Stimulated activated CD4-positive, alpha-beta T cell treated with anti-CD3 and anti-CD28 coated beads, TNF-alpha, amount 100 ng/mL, for 1 hour (primary cell): ENCODE measurements at places on chromosomes 16 and 17.
A peak's percentile ranks its signal among the peaks of the same experiment; 100 is the strongest.

- DNase-seq: no peak
Observed at GRCh38 chr16:66109677-66110076, 256.8 kb upstream of the CDH5 start.

GRCh38 chr16:64437706-64438324 is 684.0 kb downstream of the CDH11 start:
- DNase-seq: no peak

GRCh38 chr17:13540546-13540945 is 61.2 kb downstream of the HS3ST3A1 start:
- DNase-seq: no peak

- DNase-seq: no peak
Observed at GRCh38 chr17:83100853-83101391, 21.5 kb downstream of the METRNL start.

GRCh38 chr17:57422574-57423164 is 166.3 kb downstream of the MSI2 start:
- no peak for DNase-seq

- DNase-seq: no peak
Observed at GRCh38 chr17:19312406-19312805, 50.1 kb downstream of the B9D1 start.

DNA sequence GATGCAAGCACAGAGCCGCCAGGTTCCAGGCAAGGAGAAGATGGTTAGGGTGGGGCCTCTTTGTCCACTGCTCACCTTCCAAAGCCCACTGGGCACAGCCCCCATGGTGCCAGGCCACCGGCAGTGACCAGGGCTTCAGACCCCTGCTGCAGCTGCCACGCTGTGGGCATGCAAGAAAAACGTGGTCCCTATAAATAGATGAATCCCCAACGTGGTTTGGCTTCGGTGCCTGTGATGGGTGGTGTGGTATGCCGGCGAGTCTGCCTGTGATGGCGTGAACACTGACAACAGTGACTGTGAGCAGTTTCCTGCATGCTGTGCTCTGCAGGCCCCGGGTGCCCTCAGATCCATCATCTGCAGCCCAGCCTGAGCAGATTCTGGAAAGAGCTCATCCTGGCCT is 36.6 kb downstream of the RAB11FIP4 start:
- no peak for DNase-seq

GRCh38 chr17:82388223-82388921 is 16.8 kb downstream of the UTS2R start:
- DNase-seq: no peak

GRCh38 chr17:15973016-15973415 is 26.5 kb downstream of the ZSWIM7 start:
- DNase-seq: no peak

DNA sequence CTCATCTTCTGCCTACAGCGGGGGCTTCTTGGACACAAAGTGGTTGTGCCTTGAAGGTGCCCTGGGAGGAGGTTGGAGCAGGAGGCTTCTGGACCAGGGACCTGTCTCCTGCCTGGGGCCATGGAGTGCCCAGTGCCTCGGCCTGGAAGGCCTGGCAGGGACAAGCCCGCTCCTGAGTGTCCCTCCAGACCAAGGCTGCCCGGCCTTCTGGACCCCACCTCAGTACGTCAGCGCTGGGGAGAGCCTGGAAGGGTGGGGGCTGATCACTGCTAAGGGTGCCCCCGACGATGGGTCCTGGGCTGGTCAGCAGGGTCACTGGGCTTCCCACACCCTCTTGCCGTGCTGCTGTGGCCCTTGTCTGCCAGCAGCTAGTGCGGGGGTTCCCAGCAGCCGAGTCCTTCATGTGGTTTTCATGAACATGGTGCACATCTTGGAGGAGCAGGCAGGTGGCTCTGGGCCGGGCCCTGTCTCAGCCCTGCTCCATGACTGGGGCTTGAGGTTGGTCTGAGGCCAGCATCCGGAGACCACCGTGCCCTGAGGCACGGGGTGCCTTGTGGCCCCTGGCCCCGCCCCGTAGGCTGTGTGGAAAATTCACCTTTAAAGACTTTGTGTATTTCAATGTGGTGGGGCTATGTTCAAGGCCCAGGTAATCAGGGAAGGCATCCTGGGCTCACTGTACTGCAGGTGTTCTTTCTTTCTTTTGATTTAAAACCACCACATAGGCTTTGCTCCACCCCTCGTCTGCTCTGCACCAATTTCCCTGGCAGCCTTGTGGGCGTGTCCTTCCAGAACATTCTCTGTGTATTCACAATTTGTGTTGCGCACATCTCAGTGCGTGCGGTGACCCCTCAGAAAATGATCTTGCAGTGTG is 22.4 kb downstream of the MGRN1 start:
- DNase-seq: no peak

DNA sequence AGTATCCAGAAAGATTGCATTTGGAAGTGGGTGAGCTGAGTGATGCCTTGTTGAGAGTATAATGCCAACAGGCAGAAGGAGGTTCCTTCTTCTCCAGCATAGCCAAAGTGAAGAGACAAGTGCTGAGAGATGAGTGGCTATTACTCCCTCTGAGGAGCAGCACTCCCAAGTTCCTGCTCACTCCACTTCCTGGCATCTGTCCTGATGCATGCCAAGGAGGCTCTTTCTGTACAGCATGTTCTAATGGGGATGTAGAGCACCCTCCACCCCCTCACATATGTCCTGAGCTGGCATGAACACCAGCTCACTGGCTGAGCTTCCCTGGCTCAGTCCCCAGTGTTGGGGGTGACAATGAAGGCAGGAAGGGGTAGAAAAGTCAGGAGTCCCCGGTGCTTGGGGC is 44.2 kb upstream of the DNAH9 start:
- no peak for DNase-seq

GRCh38 chr16:89723279-89724250 is 2.2 kb downstream of the ZNF276 start:
- peak; percentile 40 for DNase-seq

DNA sequence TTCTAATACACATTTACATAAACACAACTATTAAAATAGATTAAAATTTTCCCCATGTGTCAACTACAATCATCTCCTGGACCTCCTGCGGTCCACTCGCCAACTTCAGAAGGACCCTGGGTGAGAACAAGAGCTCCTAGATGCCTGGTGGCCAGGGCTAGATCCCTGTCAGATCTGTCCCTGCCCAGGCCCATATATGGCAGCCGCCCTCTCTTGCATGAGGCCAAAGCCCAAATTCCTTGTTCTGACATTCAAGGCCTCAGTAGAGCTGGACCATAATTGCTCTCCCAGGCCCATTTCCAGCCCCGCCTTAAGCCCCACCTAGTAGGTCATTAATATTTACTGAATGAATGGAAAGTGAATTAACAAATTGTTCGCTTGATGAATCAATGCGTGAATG is 237.7 kb downstream of the KATNIP start:
- no peak for DNase-seq

DNA sequence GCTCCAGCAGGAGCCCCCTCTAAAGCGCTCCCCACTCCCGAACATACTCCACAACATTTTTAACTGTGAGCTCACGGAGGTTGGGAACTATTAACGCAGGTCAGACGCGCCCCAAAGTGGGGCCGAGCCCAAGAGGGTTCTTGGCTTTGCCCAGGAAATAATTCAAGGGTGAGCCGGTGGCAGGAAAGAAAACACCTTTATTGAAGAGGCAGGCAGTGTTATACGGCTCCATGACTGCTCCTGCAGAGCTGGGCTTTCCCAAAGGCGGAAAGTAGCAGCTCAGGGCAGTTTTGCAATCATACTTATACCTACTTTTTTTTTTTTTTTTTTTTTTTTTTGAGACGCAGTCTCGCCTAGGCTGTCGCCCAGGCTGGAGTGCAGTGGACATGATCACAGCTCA is 6.2 kb downstream of the ADCY9 start:
- no peak for DNase-seq

DNA sequence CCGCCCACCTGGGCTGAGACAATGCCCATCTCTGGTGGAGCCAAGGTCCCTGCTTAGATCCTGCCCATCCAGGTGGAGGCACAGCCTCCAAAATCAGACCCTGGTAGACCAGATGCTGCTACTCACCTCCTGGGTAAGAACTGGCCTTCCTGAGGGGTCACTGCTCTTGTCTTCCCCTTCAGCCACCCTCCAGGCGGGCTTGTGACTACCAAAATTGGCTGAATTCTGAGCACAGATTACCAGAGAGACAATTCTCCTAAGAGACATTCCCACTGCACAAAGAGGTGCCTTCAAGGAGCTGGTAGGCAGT is 10.9 kb downstream of the MMP2 start:
- no peak for DNase-seq

DNA sequence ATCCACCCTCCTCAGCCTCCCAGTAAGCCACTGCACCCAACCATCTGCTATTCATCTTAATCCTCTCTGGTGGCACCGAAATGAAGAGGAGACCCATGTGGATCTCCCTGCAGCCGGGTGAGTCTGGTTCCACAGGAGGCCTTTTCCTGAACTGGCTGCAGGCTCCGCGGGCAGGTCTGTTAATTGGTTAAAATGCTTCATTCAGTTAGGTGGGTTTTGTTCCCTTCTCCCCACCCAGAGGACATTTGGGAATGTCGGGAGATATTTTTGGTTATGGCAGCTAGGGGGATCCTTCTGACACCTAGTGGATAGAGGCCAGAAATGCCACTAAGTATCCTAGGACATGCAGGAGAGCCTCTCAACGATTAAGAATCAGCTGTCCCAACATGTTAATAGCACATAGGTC is 16.7 kb downstream of the C16orf54 start:
- DNase-seq: no peak

DNA sequence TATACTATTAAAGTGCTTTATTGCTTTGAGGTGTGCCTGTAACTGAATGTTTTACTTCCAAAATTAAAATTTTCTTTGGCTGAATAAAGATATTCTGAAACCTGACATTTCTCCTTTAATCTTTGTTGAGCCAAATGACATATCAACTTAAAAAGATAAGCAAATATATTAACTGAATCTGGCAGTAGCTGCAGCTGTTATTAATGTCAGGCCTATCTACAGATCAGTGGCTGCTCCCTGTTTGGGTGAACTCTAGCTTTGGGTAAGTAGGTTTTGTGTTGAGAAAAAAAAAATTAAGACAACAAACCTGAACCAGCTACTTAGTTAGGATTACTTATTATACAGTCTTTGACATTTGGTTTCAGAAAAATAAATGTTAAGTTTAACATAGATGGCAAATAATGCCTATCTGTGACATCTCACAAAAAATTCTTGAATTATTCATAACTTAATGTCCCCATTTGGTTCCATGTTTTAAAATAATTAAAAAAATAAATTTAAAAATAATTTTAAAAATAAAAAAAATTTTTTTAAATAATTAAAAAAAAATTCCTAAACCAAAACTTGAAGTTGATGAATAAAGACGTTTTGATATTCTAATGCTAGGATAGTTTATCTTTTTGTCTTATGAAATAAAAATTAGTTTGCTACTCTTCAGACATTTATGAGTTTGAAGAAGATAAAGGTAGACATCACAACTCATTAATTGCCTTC is 19.8 kb downstream of the CPD start:
- DNase-seq: no peak

- DNase-seq: no peak
Observed at GRCh38 chr17:81039854-81040758, 5.2 kb downstream of the BAIAP2 start.

DNA sequence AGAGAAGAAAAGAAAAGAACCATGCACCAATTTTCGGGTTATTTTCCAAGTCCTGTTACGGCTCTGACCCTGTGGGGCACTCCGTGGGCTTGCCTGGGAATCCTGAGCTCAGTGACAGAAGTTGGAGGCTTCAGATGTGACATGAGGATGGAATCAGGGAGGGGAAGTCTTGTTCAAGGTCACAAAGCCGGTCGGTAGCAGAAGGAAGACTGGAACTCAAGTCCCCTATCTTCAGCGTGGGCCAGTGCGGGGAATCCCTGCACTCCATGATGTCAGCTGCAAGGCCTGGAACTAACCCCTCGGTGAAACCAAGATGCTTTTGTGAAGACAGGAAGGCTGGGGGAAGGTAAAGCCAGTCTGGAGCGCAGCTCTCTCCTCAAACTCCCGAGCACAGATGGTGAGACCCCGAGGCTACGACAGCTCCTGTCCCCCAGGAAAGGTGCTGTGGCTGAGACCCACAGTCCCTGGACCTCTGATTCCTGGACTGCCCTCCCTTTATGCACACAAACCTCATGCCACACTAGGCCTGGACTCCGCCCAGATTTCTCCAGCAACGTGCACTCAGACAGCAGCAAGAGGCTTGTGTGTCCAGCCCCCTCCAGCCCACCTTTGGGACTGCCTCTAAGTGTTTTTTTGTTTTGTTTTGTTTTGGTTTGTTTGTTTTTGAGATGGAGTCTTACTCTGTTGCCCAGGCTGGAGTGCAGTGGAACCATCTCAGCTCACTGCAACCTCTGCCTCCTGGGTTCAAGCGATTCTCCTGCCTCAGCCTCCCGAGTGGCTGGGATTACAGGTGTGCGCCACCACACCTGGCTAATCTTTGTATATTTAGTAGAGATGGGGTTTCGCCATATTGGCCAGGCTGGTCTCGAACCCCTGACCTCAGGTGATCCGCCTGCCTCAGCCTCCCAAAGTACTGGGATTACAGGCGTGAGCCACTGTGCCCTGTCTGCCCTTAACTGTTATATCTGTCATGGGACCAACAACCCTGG is 5.5 kb upstream of the IL27 start:
- DNase-seq: no peak

GRCh38 chr17:46765453-46765852 is 53.0 kb downstream of the WNT3 start:
- DNase-seq: no peak
